Activated CD4-positive, CD25-positive, alpha-beta regulatory T cell treated with anti-CD3 and anti-CD28 coated beads, Interleukin-2, amount 50 U/mL, for 16 hours (primary cell): ENCODE measurements at places on chromosomes 5 and 9.

- DNase-seq: no peak
These were observed 855 bp upstream of the ARHGAP26 start for GRCh38 chr5:142769251-142769792.

- DNase-seq: no peak
These were observed 18.6 kb upstream of the IFNB1 start for GRCh38 chr9:21096172-21096900.

GRCh38 chr9:123354806-123355508 is 1.0 kb upstream of the CRB2 start:
- no peak for DNase-seq

- DNase-seq: no peak
These were observed 58.3 kb upstream of the ACO1 start for GRCh38 chr9:32326146-32326545.

- no peak for DNase-seq
These were observed 48.9 kb downstream of the ADRB2 start for GRCh38 chr5:148875205-148875875.
